CD4-positive, alpha-beta T cell treated with Interleukin-2 at 100 ng/mL for 4 hours (primary cell): ENCODE measurements at places on chromosomes 16 and 17.

DNA sequence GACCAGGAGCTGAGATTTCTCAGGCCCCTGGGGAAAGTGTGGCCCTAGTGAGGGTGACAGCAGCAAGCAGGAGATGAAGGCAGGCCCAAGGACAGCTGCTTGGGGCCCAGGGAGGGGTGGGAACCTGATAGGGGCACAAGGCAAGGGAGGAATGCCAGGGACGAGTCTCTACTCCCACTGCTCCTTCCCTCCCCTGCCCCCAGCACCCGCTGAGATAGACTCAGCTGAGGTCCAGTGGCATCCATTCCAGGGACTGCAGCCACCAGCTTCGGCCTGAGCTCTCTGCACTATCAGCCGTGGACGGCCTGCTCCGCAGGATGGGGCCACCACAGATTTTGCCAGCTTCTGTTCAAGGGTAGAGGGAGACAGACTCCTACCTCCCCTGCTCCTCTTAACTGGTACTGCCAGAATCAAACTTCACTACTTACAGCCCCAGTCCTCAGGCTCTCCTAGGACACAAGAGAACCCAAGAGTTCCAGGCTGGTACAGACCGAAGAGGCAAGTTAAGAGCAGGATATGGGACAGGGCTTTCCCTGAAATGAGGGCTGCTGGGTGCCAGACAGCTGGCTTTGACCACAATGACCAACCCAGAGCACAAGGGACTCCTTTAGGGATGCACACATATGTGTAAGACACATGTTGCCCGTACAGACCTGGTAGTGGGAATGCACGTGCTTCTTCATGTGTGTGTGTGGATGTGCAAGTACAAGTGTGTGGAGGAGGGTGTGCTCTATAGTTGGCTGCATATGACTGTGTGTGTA, 5.5 kb downstream of the CACNB1 start:
- DNase-seq = no peak

DNA sequence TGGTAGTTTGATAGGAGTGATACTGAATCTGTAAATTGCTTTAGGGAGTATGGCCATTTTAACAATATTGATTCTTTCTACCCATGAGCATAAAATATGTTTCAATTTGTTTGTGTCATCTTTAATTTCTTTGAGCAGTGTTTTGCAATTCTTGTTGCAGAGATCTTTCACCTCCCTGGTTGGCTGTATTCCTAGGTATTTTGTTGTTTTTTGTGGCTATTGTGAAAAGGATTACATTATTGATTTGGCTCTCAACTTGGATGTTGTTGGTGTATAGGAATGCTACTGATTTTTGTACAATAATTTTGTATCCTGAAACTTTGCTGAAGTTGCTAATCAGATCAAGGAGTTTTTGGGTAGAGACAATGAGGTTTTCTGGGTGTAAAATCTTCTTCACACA, 3.2 kb downstream of the KRTAP9-9 start:
- DNase-seq = no peak

DNA sequence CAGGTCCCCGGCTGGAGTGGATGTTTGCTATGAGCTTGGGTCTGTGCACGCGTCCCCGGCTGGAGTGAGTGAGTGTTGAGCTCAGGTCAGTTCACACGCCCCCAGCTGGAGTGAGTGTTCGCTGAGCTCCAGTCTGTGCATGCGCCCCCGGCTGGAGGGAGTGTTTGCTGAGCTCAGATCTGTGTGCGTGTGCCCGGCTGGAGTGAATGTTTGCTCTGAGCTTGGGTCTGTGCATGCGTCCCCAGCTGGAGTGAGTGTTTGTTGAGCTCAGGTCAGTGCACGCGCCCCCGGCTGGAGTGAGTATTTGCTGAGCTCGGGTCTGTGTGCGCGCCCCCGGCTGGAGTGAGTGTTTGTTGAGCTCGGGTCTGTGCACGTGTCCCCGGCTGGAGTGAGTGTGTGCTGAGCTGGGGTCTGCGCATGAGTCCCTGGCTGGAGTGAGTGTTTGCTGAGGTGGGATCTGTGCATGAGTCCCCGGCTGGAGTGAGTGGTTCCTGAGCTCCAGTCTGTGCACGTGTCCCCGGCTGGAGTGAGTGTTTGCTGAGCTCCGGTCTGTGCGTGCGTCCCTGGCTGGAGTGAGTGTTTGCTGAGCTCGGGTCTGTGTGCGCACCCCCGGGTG, 284.2 kb downstream of the SNX29 start:
- no peak for DNase-seq

DNA sequence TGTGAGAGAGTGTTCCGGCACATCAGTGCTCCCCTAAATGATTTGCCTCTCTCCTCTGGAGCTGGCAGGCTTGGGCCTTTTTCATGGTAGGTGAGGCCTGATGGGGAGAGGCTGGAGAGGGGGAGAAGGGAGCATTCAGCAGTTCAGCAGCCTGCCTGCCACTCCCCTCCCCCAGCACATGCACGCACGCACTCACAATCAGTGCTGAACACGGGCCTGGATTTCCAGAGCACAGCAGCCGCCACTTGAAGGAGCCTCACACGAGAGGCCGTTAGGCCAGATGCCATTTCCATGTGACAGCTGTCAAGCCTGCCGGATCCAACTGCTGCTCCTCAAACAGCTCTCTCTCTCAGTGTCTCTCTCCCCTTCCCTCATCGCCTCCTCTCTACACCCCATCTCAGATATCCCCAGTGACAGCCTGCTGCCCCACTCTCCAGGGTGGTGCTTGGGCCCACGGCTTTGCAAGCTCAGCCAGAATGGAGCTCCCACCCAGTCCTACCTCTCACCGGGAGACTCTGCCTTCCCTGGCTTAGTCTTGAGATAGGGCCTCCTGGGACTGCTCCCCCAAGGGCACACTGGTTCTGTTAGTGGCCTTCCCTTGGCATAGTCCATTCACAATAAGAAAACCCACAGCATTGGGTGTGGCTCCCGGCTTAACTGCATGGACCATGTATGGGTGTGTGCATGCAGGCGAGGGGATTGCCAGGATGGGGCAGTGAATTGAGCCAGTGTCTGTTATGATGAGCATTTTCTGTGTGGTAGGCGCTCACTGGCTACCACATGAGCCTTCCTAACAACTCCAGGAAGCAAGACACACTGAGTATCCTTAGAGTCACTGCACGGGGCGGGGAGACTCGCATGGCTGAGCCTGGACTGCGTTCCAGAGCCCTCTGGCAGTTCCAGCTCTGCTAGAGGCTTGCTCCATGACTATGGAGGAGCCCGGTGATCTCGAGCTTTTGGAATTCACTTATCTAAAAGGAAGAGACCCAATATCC, 226.2 kb downstream of the CCDC182 start:
- DNase-seq = no peak

DNA sequence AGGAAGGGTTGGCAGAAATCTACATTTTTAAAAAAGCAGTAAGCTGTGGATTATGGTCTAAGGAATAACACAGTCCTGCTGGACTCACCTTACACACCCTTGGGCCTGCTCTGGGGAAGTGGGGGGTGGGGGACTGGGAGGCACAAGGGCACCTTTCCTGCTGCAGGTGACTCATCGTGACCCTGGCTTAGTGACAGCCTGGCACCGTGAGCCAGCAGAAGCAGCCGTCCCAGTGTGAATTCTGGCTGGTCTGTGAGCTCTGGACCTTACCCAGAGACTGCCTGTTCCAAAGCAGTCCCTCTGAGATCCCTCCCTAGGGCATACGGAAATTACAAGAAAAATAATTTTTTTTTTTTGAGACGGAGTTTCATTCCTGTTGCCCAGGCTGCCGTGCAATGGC, 4.2 kb upstream of the CRK start:
- no peak for DNase-seq

GRCh38 chr16:17561056-17561455, 90.3 kb upstream of the XYLT1 start:
- DNase-seq = no peak

GRCh38 chr16:24140730-24141129, 115.4 kb upstream of the CACNG3 start:
- no peak for DNase-seq

- no peak for DNase-seq
Measured at GRCh38 chr16:78764478-78764877, 665.0 kb downstream of the WWOX start.

DNA sequence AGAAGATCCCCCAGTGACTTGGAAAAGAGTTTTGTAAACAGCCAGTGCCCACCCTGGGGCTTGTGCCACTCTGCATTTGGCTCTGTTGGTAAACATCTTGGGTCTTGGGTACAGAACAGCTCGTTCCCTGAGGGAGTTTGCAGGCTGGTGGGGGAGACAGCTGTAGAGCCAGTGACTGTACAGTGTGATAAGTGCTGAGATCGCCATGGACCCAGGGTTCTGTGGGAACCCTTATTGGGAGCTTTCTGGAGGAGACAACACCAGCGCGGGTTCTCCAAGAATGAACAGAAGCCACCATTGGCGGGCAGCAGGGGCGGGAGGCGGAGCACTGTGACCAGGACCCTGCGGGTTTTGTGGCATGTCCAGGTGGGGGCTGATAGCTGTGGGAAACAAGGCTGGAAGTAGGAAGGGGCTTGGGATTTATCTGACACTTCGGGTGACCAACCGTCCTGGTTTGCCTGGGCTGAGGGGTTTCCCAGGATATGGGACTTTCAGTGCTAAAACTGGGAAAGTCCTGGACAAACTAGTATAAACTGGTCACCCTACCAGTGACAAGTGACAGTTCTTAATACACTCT, 2.9 kb downstream of the CLEC16A start:
- no peak for DNase-seq

DNA sequence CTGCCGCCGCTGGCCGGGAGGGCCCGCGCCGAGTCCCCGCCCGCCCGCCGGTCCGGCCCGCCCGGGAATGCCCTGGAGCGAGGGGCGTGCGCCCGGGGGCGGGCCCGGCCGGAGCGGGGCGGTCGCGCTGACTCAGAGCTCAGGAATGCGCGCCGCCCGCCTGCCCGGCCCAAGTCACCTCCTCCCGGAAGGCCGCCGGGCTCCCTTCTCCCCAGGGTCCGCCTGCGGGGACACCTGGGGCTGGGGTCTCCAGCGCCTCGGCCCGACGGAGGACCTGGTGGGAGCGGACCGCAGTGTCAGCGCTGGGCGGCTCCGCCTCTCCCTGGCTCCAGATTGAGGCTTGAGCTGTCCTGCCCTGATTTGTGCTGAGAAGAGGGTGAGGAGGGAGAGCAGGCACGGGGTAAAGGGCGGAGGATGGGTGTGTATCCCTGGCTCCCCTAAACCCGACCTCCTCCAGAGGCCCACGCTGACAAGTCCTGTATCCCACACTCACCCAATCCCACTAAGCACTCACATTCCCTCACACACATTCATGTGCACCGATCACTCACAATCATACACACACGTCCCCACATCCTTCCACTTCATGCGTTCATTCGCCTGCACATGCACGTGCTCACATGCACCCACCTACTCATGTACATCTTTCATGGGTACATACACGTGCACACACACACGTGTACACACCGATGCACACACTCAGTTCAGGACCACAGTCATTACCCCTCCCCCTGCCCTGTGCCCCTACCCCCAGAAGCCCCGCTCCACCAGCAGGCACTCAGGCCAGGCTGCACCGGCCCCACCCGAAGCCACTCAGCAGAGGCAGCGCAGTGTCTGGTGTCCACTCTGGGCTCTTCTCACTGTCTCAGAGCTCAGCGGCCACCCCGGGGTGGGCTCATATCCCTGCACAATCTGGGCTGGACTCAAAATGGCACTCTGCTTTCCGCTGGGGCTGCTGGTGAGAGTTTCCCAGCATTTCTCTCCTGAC, at the start of gene RHBDF1:
TSS of gene RHBDF1 (minus strand) at position 71 of the 988 bp plus-strand sequence. CDS start 7,616 bp downstream, outside the sequence.
- no peak for DNase-seq

DNA sequence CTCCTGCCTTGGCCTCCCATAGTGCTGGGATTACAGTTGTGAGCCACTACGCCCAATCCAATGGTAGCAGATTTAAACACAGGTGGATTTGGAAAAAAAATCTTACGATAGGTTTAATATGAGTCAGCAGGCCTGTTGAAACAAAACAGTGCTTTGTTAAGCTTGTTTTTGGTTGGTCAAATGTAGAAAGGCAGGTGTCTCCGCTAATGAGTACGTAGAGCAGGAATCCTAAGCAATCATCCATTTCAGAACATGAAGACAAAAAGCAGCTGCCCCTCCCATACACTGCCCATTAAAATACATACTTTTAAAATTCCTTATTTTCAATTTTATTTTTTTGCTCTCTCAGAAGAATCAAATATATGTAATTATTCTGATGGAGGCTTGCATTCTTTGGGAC, 1.9 kb upstream of the WWOX start:
- DNase-seq = no peak

DNA sequence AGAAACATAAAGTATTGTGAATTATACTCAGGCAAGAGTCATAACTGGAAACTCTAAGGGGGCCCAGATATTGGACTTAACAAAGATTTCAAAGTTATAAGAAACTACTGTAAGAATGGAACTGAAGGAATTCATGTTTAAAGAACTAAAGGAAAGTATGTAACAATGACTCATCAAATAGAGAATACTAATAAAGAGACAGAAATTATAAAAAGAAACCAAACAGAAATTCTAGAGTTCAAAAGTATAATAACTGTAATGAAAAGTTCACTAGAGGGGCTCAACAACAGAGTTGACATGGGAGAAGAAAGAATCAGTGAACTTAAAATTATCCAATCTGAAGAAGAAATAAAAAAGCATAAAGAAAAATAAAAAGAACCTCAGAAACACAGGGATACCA, 55.4 kb downstream of the ADCY9 start:
- no peak for DNase-seq
